ENCODE measurements at places on chromosomes 6 and 20.

DNA sequence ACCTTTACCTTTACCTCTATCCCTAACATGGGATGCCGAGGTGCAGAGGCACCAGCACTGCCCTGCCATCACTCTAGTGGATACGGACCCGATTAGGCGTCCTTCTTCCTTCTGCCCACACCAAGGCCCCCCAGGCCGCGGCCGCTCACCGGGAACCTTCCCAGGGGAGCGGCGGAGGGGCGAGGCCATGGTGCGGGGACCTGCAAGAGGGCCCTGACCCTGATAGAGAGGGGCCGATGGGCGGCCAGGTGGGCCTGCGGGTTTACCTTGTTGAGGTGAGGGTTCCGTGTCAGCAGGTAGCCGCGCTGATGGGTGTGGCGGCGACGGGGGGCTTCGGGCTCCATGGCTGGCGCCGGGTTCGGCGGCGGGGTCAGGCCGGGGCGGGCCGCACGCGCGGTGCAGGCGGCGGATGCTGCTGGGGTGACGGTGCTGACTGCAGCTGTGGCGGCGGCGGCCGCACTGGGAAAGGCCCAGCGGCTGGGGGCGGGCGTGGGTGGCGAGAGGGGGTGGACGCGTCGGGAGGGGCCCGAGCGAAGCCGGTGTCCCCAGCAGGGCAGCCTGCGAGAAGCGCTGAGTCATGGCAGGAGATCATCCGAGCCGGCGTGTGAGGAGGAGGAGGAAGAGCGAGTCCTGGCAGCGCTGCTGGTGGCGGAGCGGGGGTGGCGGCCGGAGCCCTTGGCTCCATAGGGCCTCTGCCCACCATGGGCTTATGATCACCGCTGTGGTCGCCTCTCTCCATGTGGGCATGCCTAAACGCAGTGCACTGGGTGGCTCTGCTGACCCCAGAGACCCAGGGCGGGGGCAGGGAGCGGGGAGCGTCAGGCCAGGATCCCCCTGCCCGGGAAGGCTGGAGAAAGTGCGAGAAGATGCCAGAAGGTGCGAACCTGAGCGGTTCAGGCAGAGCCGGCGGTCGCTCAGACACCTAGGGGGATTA, at the start of gene ME1:
Gene ME1, minus strand, starts transcription at position 441 of the 934 bp plus-strand sequence. Its CDS starts 97 bp downstream, at position 344.
- peak; percentile 92 for DNase-seq

GRCh38 chr6:36546308-36546919, 865 bp downstream of the STK38 start:
- peak; percentile 43 for DNase-seq

DNA sequence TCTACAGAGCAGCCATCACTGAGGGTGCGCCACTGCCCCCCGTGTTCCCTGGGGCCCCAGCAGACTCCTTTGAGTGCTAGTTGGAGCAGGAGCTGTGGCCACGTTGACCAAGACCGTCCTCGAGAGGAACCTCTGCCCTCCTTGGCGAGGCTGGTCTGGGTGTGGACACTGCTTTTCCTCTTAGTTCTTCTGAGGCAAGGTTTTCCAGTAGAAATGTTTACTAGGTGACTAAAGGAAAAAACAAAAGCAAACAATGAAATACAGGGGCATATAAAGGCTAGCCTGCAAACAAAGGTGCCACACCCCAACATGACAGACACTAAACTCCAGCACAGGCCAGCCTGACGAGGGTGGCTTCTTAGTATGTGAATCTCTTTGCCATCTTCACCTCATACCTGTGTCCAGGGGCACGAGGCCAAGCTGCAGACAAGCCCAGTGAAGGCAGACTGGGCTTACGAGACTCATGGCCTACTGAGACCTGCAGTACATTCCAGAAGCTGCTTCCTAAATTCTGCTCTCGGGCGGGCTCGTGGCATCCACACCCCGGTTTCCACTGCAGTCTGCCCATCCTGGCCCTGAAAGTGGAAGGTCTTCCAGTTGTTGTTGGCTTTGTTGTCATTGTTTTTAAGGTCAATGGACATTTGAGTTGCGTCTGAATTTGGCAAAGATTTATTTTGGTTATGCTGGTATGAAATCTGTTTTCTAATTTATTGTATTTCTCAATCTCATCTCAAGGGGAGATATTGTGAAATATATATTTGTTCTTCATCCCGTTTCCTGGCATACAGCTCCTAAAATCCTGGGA, 39.2 kb downstream of the FAM50B start:
- no peak for DNase-seq

- no peak for DNase-seq
Observed at GRCh38 chr6:162245830-162246420, 481.6 kb downstream of the PRKN start.

DNA sequence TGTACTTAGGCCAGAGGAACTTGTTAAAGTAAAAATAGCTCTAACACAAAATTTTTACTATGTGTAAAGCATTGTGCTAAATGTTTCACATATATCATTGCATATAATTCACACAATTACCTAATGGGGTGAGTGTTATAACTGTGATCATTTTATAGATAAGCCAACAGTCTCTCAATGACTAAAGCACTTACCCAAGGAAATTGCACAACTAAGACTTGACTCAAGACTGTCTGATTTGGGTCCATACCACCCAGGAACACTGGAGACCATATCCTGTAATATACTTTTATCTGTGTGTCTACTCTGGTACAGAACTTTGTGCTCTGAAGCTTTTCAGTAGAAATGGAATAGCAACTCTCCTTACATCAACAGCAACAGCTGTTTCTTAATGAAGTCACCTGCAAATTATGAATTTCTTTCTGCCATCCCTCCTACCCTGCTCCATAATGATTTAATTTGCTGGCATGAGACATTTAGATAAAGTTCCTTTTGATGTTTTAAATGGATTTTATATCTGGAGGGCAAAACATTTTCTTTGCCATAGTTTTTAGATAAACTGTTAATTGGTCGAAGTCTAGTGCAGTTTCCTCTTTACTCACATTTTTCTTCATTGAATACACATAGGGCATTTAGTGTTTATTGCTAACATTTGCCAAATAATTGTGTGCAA, 47.5 kb downstream of the TSPYL4 start:
- DNase-seq: peak; percentile 46

DNA sequence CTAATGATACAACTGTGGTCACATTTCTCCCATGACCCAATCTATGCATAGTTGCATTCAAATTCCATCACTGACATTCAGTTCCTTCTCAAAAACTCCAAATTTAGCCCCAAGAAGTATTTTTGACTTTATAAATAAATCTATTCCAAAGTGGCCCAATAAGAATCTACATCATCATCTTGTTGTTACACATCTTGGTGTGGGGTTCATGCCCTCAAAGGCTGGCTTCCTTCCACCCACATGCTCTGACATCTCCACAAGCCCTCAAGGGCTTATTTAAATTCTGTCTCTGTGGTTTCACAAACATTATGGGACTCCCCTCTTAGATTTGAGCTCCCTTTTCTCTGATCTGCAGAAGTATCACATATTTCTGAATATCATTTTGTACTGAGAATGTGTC, 585.3 kb upstream of the BTBD3 start:
- DNase-seq: peak; percentile 64

DNA sequence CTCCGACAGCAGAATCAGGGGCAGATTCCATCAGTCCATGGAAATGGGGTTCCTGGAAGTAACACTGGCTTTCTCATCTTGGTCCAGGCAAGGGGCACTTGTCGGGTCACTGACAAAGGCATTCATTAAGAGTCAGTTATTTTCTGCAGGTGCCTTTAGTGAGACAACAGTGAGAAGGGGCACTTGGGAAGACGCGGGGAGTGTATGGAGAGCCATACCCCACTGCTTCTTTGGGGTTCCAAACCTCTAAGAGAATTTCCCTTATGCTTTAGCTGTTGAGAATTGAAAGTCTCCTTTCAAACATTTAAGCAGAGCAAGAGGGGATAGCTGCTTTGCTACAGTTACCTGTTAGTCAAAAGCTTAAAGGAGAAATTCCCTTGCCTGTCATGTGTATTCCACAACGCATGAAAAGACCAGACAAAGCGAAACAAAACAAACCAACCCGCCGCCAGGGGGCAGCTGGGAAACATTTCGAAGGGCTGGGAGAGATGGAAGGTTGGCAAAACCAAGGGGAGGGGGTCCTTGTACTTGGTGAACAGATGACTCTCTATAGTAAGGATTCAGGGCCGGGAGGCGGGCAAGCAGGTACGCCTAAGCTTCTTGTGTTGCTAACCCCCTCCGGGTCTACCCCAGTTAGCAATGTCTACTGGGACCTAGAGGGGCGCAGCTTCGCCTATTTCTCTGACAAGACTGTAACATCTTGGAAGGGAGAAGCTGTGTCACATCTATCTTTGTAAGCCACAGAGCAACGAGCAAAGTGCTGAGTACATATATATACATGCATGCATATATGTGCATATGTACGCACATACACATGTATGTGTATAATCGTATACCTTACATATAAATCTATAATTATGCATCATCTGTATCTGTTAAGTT, 474.9 kb upstream of the AGPAT4 start:
- peak; percentile 3 for DNase-seq

GRCh38 chr6:18920701-18921100, 533.6 kb downstream of the RNF144B start:
- DNase-seq: no peak

DNA sequence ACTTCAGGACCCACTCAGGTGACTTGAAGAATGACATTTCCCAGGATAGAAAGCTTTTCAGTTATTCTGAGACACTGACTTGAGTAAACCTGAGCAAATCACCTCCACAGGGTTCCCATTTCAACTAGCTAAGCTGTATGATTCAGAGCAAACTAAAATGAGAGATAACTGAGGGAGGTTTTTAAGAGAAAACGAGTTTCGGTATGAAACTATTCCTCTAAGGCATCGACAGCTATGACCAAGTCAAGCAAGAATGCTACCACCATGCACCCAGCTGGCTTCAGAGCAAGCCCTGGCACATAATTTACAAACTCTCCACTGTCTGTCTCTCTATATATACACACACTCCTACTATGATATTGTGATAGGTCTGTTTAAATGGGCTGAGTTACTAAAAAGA, 75.4 kb downstream of the PERP start:
- DNase-seq: no peak

- no peak for DNase-seq
Observed at GRCh38 chr20:2838170-2838797, 2.2 kb downstream of the PCED1A start.

DNA sequence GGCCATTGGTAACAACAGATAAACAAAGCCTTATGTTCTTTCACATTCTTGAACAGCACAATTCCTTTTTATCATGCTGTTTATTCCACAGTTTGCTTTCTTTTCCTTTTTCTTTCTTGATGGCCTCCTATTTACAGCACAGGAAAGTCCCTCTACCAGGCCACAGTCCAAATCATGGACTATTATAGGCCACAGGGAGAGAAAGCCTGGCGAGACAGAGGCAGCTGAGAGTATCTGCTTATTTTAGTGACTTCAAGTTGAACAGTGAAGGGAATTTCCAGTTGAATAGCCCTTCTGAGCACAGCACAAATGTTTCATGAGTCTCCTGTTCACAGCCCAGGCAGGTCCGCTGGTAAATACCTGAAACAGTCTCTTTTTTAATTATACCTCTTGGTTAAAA, 263.7 kb upstream of the ARID1B start:
- DNase-seq: no peak

- no peak for DNase-seq
Observed at GRCh38 chr6:160112628-160113299, 8.9 kb upstream of the SLC22A1 start.

- DNase-seq: no peak
Observed at GRCh38 chr6:118940770-118941169, 5.8 kb upstream of the MCM9 start.

DNA sequence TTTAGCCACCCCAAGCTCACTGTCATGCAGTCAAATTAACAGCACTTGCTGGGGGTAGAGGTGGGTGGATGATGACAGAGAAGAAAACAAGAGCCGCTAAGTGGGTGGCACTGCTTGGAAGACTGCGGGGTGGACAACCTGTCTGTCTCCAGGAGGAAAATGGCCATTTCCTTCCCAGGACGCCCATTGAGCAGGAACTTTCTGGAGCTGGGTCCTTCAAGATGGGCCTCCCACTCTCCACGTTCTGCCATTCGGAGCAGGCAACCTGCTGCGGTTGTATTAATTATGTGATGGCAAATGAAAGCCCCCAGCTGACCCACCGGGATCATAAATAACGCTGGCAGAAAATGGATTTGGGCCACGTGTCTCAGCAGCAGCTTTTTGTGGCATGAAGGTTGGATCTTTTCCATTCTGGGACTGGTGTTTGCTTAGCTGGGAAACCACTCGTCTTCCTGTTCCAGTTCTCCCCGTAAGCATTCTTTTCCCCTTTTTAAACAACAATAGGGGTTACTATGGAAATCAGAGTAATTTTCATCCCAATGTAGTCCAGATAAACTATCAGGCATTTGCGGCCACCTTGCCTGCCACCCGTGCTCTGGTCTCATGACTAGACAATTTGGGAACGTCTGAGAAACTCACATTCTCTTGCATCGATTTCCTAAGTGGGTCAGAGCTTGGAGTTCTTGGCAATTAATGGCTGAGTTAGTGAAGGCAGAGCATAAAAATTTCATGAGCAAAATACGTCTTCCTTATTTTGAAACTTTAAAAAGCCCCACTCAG, 215.5 kb downstream of the ANKRD60 start:
- no peak for DNase-seq

DNA sequence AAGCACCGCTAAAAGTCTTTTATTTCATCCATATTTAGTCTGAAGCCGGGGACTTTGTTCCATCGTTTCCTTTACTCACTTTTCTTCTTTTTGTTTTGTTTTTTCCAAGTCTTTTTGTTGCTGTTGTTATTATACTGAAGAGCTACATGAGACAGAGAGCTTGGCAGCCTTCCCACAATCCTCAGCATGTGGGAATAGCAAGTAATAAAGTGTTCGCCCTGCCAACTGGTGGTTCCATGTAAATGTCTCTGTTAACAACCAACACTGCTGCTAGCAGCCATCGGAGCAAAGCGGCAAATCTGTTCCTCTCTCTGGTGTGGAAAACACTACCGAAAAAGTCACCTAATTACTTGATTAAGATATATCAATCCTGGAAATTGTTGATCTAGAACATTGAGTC, 437.8 kb upstream of the ID4 start:
- peak; percentile 6 for DNase-seq

GRCh38 chr6:108884211-108885059, 36.2 kb downstream of the ARMC2 start:
- no peak for DNase-seq

GRCh38 chr20:35326021-35326739, 34.0 kb upstream of the FAM83C start:
- DNase-seq: no peak

DNA sequence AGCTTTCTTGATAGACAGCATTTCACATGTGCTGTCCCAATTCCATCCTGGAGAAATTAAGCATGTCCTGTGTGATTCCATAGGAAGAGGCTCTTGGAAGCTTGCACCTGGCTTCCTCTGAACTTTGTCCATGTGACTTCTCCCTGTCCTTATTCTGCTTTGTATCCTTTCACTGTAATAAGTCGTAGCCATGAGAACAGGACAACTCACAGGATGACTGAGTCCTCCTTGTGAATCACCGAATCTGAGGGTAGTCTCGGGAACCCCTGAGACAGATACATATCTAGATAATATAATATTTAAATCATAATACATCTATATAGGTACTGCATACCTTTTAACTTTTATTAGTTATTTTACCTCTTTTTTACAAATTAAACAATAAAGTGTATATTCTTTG, 156.7 kb upstream of the THEMIS start:
- DNase-seq: peak; percentile 15

- no peak for DNase-seq
Observed at GRCh38 chr20:53985150-53985518, 85.3 kb downstream of the BCAS1 start.

- DNase-seq: no peak
Observed at GRCh38 chr6:3195695-3196497, 31.6 kb downstream of the TUBB2B start.

Measured in EL (cell line).